ENCODE measurements at places on chromosomes 12 and 14.

DNA sequence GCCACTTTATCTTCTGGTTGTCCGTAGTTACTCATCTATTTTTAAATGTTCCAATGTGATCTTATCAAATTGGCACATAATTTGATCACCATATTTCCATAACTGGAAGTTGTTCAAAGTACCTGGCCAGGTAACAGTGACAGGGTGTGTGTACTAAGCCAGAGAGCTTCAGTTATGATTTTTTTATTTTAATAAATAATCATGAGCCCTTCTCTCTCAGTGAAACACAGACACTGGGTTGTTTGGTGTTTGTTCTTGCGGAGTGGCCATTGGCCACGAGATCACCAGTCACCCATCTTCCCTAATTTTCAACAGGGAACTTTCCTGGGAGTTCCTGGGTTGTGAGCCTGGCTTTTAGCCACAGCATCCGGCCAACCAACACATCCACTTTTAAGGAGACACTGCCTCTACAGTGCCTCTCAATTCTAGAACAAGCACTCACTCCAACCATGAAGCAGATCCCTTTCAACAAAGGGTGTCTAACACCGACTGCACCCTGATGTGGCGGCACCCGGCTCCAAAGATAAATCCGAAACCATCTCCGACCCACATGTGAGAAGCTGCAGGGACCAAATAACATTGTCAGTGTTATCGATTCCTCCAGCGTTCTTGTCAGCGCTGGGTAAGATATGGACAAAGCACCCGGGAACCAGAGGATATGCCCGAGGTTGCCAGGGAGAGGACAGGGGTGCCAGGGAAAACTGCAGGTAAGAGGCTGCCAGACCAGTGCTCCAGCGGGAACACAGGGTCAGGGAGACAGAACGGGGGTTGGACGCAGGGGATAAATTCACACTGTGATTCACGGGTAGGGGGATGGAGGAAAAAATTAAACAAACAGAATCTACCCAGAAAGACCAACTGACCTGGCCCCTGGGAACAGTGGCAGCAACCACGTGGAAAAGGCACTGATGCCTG lies 49.9 kb downstream of the FOXN3 start:
- no peak for DNase-seq

GRCh38 chr12:12007713-12008231 lies 63.0 kb upstream of the BCL2L14 start:
- no peak for DNase-seq

DNA sequence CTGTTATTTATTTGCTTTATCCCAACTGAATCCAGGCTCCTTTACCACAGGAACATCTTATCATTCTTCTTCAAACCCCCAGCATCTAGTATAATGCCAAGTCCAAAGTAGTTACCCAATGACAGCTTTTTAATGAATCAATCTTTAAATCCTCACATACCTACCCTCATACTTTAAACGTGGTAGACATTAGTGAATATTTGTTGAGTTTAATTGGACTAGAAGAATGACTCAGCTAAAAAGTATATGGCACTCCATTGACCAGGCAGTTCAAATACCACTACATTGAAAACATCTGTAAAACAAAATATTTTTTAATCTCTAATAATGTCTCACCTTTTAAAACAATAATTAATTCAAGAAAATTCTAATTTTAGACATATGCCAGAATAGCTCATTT lies 98.1 kb downstream of the ZFC3H1 start:
- DNase-seq: no peak

DNA sequence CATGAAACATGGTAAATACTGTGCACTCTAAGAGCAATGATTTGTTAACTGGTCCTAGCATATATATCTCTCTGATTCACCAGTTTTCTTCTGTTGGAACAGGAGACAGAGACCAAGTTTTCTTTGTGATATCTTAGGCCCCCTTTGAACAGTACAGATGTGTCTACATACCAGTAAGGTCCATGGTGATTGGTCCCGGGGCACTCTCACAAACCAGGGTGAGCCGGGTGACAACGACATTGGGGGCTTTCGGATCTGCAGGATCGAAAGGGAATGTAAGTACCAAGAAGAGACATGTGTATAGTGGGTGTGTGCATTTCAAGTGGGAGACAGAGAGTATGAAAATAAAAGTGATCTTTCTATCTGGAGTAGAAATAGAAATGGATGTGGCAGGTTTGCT lies 11.3 kb upstream of the ERP27 start:
- no peak for DNase-seq

DNA sequence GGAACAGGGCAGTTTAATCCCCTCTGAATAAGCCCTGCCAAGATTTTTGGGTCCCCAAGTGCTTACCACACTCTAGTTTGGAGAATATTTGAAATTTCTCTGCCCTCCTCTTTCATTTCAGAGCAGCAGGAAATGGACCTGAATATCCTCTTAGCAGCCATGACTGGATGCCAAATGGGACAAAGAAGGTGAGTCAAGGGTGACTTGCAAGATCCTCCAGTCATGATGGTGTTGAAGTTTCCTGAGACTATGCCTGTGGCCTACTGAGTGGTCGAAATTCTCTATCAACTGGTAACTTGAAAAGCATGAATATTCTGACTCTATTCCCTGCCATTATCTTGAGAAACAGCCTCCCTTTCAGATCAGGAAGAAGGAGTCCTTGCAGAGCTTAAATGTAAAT lies 1674.7 kb upstream of the SEL1L start:
- peak; percentile 11 for DNase-seq

DNA sequence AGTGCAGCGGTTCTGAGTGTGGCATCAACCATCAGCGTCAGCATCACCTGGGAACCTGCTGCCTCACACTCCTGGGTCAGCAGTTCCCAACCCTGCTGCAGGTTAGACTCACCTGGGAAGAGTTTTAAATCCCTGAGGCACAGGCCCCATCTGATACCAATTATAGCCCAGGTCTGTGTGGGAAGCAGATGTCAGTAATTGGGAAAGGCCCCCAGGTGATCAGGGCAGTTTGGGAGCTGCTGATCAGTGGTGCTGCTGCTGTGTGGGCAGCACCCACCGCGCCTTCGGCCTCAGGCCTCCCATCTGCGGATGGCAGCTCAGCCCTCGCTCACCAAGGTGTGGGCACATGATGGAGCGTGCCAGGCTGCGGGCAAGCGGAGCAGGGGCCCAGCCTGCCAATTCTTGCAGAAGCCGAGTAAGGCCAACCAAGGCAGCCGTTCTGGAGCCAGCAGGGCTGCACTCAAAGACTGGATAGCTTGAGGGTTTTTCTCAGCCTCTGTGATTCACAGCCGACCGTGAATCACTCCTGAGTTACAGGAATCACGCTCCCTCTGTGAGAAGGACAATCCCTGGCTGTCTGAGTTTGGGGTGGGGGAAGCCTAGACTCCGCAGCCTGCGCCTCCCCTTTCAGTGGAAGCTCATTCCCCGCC lies 155.6 kb upstream of the SFSWAP start:
- DNase-seq: peak; percentile 56

GRCh38 chr12:51323966-51324895 lies at the start of gene BIN2:
Gene BIN2, minus strand, starts transcription at chr12:51324174. Its CDS starts 72 bp downstream, at chr12:51324102.
- no peak for DNase-seq

DNA sequence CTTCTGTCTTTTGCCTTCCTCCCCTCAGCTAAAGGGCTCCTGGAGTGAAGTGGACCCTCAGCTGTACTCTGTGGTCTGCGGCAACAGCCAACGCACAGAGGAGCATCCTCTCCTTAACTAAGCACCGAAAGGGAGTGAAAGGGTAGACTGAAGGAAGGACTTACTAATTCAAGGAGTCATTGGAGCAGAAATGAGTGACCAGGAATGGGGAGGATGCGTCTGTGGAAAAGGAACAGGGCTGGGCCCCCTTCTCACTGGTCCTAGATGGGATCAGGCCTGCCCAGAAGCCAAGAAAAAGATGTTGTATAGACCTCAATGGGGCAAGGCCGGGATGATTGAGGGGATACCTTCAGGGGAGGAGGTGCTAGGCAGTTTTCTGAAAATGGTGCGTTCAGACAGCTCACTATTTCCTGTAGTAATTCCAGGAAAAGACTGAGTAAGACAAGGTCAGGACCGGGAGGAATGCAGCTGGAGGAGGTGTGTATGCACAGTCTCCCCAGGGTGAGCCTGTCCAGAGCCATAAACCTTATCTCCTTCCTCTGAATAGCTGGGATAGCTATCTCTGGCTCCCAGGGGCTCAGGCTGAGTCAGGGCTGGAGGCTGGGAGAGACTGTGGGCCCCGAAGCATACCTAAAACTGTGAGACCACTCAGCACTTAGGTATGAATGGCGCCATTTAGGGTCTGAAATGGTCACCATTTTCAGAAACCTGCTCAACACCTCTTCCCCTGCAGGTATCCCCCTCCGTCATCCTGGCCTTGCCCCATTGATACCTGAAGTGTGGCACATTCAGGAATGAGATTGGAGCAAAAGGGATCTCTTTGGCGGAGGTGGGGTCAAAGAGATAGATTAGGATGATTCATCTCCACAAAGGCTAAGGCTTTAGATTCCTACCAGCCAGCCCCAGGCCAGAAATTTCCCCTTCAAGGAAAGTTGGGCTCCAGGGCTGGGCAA lies 20.2 kb upstream of the KRT8 start:
- DNase-seq: no peak

DNA sequence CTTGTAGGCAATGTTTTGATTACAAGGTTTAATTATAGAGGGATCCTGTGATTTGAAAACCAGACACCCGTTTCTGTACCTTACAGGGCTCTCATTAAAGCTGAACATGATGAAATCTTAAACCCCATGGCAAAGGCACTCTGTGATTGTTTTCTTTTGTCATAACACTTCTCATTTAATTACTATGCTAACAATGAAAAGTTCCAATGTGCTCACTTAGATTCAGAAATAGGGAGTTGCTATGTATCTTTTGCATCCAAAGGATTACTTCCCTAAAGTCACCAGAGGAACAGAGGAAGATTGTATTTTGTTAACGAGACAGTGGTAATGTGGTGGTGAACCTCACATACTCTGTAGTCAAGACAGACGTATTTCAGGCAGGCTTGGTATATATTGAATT lies 81.5 kb upstream of the MYF6 start:
- DNase-seq: no peak

- DNase-seq: no peak
Observed at GRCh38 chr12:91922139-91922538, 223.5 kb downstream of the BTG1 start.

DNA sequence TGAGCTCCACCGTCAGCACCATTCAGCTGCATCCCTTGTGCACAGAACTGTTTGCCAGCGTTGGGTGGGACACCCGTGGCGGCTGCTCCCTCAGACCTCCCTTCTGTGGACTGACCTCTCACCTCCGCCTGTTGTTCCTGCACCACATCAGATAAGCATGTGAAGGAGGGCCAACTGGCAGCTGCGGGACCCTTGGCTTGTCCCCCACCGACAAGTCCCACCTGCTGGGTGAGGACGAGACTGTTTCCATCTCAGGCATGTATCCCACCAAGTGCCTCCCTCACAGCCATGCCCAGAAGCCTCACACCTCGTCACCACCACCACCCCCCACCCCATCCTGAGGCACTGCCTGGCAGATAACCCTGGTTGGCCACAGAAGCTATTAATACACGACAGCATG lies 18.6 kb upstream of the TEAD4 start:
- no peak for DNase-seq

GRCh38 chr12:32755654-32756475 lies at the start of gene YARS2:
Gene YARS2, minus strand, starts transcription at chr12:32755897. Its CDS starts 23 bp downstream, at chr12:32755874.
- peak; percentile 94 for DNase-seq

GRCh38 chr12:61566183-61566582 lies 694.0 kb upstream of the USP15 start:
- DNase-seq: no peak

DNA sequence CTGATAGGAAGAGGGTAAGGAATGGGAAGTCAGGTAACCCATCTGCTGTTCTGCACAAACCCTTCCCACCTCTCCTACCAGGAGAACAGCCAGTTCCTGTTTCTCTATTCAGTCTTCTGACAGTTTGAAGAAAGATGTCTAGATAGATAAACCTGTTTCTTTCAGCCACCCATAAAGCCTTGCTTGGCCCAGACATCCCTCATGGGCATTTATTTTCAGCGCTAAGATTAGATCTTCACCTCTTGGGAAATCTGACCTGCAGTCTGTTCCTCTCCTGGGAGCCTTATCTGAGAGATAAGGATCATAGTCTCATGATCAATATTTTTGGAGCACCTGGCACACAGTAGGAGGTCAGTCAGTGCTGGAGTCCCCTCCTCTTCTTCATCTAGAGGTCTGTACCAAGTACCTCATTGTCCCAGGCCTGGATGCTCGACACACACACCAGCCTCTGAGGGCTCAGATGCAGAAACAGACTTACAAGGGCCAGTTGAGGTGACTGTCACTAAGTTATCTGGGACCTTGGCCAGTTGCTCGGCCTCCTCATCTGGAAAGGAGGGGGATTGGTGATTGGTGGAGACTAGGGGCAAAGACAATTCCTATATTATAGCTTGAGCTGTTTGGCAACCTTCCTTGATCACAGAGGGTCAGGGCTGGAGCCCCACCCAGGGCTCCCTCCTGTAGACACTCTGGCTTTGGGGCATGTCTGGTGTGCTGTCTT lies 18.2 kb downstream of the ACVRL1 start:
- no peak for DNase-seq

DNA sequence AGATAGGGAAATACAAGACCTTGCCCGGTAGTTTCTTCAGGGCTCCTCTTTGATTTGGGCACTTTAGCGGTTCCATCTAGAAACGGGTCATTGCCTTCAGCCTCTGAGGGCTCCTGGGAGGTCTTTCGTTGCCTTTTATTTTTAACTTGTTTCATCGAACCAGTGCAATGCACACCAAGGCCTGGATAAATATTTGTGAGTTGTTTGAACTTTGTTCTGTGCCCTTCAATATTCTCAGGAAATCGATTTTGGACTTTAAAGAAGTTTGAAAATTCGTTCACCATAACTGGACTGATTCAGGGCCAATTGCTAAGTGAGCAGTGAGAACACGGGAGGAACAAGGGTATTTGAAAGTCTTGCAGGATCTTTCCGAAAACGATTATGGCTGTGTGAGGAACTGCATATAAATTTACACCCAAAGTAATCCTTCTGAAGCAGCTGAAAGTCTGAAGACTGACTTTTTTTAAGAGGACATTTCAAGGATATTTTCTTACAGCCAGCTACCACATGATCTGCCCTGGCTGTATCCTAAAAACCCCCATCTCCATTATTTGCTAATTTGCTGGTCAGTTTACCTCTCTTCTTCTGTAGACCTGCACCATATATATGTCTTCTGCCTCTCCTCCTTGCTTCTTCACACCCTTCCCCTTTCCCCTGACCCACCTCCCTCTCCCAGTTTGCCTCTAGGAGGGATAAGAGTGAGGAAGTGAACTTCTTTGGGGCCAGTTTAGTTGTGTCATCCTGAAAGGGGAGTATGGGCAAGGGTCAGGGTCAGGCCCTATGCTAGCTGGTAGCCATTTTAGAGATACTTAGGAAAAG lies 8.0 kb downstream of the DUSP6 start:
- no peak for DNase-seq

GRCh38 chr12:57518176-57518919 lies 2.0 kb downstream of the DDIT3 start:
- DNase-seq: no peak

Data from foreskin keratinocyte (primary cell).